ENCODE measurements at places on chromosomes 3 and 15.

DNA sequence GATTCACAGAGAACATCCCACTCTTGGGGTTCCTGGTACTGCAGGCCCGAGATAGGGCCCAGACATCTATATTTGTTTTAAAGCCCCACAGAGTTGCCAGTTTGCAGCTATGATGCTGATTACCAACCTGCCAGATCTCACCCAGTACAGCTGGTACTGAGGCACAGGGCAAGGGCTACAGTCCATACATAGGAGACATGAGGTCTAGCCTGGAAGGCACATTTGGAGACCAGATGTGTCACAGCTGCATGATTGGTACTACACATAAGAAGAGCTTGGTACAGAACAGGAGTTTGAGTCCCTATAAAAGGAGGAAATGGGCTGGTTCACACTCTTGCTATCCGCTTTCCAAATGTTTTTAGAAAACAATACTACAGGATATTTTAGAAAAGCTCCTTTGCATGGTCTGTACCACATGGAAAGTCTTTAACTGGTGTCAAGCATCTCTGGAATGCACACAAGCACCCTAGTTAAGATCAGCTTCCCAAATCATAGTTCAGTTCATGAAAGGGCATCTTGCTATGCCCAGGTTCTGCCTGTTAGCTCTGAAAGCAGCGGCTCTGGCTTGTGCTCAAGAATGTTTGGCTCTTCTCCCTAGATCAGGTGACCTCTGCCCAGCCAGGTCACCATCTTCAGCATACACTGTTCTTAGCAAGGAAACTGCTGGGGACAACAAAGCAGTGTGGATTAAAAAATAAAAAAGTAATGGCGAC is 20.6 kb downstream of the MTMR14 start:
- DNase-seq, result no peak

DNA sequence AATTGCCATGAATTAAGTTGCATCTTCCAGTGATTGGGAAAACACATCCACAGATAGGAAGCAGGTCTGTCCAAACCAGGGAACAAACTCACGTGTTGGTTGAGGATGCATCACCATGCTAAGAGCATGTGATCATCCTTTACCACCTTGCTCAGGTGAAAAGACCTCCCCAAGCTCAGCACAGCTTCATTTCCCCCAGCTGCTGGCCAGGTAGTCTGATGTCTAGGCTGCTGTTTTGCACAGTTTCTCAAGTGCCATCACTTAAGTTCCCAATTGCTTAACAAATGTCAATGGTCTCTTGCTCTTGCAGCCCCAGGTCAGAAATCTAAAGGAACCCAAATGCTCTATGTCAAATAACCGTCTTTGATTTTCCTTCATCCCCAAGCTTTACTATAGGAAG is 34.2 kb downstream of the WNT5A start:
- DNase-seq, result no peak

DNA sequence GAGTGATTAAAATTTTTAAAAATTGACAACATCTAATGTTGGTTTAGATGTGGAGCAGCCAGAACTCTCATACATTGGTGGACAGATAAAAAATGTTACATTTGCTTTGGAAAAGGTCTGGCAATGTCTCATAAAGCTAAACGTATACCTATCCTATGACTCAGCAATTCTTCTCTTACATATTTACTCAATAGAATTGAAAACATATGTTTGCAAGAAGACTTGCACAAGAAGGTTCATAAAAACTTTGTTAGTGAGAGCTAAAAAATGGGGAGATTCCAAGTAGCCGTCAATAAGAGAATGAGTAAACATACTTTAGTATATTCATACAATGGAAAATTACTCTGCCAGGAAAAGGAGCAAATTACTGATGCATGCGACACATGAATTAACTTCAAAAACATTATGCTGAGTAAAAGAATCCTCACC is 30.0 kb downstream of the MASP1 start:
- DNase-seq, result no peak

DNA sequence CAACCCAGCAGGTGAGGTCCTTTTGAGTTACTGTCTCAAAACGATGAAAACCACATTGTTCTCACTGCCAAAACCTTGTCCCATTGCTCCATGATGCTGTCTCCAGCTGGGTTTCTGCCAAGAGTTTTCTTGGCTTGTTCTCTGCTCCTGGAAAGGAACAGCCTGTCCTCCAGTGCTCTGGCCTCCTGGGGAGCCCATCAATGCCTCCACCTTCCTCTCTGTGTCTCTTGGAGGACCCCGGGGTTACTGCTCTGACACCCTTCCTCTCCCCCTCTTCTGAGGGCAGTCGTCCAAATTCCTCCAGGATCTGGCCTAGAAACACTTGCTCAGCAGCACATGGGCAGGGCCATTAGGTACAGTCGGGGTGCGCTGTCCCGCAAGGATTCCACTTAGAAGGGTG is 63.9 kb upstream of the RGMA start:
- peak; percentile 75 for DNase-seq

- DNase-seq, result no peak
These were observed 782.6 kb downstream of the DIPK2A start for GRCh38 chr3:144754076-144754783.

- DNase-seq, result peak; percentile 8
These were observed 226.6 kb upstream of the AZI2 start for GRCh38 chr3:28575100-28575745.

GRCh38 chr15:78682004-78682651 is 41.1 kb upstream of the CHRNB4 start:
- DNase-seq, result no peak

- DNase-seq, result no peak
These were observed 36.7 kb downstream of the PLOD2 start for GRCh38 chr3:146124126-146124801.

- no peak for DNase-seq
These were observed 21.6 kb upstream of the SLC6A20 start for GRCh38 chr3:45817831-45818522.

- DNase-seq, result no peak
These were observed 186.5 kb upstream of the GAP43 start for GRCh38 chr3:115436767-115437301.

DNA sequence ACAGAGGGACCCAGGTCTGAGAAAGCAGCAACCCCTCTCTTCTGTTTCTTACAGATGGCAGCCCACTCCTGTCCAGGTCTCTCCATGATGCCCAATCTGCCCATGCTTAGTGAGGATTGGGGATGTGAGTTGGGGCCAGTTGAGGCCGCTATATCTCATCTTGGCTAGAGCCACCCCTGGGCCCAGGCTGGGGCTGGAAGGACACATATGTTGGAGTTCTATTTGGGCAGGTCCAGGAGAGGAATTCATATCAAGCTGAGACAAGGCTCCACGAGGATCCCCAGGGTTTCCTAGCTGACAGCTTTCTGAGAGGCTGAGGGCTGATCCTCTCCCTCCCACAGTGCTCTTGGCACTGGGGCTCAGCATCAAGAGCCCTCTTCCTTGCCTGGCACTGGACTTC is 11.4 kb downstream of the TGM5 start:
- DNase-seq, result no peak

GRCh38 chr3:55609230-55609827 is 122.2 kb upstream of the WNT5A start:
- no peak for DNase-seq

- no peak for DNase-seq
These were observed 38.7 kb downstream of the CHST2 start for GRCh38 chr3:143158014-143158988.

DNA sequence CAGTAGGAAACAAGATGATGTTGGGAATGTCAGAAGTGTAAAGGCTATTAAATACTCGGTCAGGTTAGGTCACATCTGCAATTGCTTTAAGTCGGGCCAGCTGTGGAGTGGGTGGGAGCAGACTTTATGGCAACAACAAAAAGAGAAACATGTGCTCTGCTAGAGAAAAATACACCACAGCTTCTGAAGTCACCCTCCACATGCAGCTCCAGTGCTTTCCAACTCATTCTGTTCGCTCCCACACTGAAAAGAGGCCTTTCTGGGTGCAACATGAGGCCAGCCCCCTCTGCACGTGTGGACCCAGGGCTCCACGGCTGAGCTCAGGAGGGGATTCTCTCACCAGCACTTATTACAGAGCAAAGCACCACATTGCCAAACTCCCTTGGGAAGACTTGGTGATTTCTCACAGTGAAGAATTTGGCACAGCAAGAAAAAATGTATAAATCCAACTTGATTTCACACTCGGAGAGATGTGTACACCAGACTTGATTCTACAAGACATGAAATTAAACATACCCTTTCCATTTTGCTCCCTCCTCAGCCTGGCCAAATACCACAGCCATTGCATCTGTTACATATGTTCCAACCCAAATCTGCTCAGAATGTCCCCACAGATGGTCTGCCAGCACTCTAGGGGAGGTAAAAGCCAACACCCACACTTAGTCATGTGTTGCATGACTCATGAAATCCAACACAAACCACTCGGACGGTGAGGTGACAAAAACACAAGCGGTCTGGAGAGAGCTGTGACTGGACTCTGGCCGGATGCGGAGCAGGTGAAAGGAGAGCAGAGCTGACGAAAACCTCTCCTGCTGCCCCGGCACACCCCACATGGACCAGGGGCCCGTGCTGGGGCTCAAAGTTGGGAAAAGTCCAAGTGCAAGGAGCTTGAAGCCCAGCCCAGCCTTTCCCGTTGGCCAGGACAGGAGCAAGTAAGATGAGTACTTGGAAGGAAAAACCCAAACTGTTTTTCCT is 74.6 kb downstream of the ITGB5 start:
- no peak for DNase-seq

GRCh38 chr15:42068601-42069000 is 25.8 kb downstream of the PLA2G4D start:
- no peak for DNase-seq

GRCh38 chr3:152458376-152459117 is 189.8 kb downstream of the MBNL1 start:
- DNase-seq, result no peak

DNA sequence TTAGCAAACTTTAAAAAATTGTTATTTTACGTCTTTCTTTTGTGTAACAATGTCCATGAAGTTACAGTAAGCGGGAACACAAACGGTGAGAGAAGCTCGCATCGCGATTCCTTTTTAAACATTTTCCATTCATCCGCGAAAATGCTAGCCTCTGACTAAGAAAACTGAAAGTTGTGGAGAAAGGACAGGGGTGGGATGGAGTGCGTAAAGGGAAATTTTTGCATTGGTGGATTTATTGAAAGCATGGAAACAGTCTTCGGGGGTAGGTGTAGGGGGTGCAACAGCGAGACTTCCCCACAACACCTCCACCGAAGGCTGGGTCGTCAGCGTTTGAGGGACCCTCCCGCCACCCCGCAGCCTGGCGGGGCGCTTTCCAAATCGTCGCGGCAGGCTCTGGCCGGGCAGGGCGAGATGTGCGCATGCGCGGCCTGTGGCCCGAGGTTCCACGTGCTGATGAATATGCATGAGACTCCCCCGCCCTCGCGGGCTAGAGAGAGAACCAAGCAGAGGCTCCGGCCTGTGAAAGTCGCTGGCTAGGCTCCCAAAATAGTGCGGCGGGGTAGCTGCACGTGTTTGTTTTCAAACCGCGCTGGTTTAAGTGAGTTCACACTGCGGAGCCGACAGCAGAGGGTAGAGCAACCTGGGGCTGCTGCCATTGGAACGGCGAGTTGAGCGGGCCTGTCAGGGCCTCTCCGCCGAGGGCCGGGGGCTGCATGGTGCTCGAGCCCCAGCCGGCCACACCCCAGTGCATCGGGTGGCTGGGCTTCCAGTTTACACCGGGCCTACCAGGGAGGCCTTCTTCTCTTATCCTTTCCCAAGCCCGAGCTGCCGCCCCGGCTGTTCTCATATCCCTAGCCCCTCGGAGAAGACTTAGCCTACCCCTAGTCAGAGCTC is 9.9 kb downstream of the ZIC1 start:
- DNase-seq, result peak; percentile 64

DNA sequence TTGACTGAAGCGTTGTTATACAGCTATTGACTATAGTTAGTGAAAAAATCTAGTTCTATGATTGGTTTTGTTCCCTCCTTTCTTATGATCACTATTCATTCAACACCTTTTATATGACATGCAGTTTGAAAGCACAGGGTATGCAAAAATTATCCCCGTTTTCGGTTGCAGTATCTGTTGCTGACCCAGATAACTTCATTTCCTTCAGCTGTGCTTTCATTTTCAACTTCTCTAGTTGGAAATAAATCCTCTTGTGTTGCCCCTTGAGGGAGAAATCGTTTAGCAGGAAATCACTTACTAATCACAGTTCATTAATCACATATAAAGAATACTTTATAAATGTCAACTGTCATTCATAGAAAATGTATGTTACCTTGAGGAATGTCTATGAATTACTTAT is 55.1 kb downstream of the MBNL1 start:
- DNase-seq, result no peak

- no peak for DNase-seq
These were observed 16.2 kb downstream of the IGDCC4 start for GRCh38 chr15:65406424-65407000.

DNA sequence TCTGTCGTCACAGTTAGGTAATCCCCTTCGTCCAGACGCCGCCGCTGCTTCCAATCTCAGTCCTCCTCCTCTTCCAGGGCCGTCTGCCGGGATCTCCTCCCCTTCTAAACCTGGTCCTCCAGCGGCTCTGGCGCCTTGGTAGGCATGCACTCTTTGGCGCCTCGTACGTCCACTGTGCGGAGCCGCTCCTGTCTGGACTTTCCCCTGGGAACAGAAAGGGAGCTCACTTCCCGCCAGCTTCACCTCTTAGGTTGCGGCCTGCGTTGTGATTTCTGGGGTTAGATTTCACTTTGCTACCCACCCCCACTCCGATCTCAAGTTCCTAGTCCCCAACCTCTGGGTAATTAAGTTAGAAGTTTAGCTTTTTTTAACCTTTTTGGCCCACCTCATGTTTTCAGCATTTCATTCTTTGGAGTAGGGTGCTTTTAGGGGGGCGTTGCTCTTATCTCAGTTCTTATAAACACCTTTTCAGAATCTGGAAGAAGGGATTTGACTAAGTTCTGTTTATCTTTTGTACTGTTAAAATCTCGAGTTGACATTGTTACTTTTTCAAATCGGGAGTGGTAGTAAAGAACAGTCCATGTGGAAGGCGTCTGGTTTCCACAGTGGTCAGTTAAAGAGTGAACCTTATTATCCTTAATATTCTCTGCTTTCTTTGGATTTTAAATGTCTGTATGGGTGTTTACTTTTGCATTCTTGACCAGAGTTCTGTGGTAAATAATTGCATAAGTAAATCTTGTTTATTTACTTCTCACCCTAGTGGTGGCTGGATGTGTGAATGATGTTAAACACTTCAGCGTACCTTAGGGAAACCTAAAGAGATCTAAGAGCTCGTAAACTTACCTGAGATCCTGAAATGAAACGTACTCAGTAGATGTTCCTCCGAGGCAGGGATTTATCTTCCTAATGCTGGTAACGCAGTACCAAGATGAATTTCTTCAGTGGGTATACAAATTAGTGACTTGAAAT is 611 bp downstream of the CTDSPL2 start:
- DNase-seq, result no peak

DNA sequence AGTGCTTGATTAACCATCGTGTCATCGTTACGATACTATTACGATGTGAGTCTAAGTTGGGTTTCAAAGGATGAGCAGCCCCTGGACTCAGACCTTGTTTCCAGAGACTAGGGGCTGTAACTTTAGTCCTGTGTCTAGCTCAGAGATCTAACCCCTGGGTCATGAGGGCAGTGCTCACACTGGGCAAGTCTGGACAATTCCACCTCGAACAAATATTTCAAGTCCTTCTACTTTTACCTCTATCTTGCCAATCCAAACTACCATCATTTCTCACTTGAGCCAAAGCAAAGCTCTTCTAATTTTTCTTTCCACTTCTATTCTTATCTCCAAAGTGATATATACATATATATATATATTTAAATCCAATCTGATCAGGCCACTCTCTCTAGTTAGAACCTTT is 10.8 kb downstream of the ANAPC13 start:
- DNase-seq, result no peak
